T-helper 2 cell (primary cell): ENCODE measurements at places on chromosomes 2 and 18.

DNA sequence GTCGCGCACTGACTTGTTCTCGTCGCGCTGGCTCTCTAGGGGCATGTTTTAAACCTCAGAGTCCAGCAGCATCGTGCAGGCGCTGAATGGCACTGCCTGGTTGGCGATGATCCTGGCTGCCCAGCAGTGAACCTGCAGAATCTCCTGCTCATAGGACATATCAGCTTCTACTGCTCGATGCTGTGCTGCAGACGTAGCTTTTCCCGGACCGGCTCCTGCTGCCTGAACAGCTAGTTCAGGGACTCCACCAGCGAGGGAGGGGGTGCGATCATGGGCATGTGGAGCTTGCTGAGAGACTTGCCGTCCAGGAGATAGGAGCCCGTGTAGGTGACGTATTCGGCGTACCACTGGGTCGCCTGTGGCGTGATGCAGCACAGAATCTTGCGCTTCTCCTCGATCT is 890.0 kb upstream of the LRRTM1 start:
- no peak for DNase-seq

- DNase-seq: no peak
These were observed 892 bp downstream of the CELF4 start for GRCh38 chr18:37564711-37565100.

DNA sequence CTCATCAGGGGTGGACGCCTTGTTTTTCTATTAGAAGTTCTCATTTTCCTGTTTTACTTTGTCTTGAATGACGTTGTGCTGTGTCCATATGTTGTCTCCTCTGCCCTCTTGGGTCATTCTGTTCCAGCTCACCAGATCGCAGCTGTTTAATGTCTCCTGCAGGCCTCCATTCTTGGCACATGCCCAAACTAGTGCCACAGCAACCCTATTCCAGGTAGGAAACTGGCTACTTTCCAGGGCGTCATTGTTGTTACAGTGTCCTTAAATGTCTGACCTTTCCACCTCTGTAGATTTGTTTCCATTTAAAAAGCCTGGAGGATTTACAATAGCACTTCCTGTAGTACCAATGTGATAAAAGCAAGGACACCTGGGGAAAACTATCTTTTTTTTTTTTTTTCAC is 500.7 kb downstream of the METTL4 start:
- no peak for DNase-seq

DNA sequence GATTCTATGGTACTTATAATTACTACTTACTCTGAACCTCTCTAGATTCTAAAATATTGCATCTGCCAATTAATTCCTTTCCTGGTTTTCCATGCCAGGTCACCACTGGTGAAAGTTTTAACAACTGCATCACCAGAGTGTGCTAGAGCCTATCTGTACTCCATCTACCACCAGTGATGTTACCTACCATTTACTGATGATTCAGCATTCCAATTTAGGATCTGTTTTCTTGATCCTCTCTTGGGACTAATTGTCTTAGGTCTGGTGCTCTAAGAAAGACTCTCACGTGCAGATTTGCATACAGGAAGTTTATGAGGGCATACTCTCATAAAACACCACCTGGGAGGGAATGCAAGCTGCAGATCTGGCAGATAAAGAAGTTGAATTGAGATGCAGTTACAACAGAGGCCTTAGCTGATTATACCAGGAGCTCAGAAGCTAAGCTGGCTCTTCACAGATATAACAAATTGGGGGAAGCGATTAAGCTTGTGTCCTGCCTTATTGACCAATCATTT is 347.6 kb upstream of the VRK2 start:
- DNase-seq: no peak

- no peak for DNase-seq
These were observed 155.6 kb upstream of the GLI2 start for GRCh38 chr2:120579916-120580685.
